ENCODE measurements at places on chromosomes 5 and 9.

- DNase-seq, result no peak
Observed at GRCh38 chr5:116045821-116046220, 13.5 kb downstream of the ARL14EPL start.

GRCh38 chr9:16120231-16120641 is 567.4 kb downstream of the CCDC171 start:
- no peak for DNase-seq

DNA sequence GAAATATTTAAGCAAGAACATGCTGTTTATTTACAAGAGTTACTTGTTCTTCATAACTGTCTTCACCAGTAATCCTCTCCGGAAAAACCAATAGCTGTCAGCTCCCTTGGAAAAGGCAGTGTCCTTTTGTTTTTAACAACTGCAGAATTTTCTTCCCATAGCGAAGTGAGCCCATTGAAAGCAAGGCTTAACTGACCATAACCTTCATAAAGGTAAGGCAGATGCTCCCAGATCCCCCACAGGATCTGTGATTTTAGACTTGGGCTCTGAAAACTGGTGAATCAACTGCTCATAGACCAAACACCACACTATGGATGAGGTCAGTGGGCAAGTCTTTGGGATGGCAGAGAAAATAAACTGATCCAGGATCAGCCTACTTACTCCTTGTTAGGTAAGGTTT is 155.0 kb downstream of the GLIS3 start:
- no peak for DNase-seq

DNA sequence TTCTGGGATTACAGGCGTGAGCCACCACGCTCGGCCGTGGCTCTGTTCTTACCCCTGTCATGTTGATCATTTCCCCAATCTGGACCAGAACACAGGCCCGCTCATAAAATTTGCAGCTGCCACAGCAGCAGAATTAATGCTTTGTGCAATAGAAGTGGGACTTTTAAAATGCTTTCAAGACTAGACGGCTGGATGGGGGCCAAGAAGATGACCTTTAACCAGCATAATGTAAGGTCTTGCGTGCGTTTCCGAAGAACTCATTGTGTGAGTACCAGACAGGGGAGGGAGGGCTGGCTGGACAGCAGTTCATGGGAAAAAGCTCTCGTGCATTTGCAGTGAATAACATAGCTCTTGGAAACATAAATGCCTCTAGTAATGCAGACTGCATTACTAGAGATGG is 3.5 kb upstream of the WDR38 start:
- DNase-seq, result peak; percentile 76

Measured in brain pericyte (primary cell).